ENCODE measurements at places on chromosomes 1 and 21.

- DNase-seq, result no peak
Observed at GRCh38 chr21:45506241-45506817, 35.9 kb downstream of the SLC19A1 start.

DNA sequence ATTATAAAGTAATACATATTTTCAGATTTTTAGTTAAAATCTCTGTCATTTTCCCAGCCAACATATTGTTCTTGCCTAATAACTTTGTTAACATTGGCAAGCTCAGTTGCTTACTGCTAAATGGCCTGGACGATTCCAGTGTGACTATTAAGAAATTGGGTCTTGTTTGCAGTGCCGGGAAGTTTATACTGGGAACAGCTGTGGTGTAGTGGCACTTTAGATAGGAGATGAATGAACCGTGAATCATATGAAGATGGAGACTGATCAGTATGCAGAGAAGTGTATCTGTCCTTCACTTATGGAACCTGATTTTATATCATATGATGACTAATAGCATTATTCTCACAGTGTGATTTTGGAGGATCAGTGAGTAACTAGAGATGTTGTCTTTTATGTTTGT lies 3.3 kb downstream of the CHRM3 start:
- DNase-seq, result no peak

GRCh38 chr1:109977657-109978378 lies 6.7 kb upstream of the AHCYL1 start:
- no peak for DNase-seq

- no peak for DNase-seq
Observed at GRCh38 chr1:204041803-204042505, 31.0 kb upstream of the SOX13 start.

GRCh38 chr1:167083066-167083665 lies 7.0 kb downstream of the GPA33 start:
- DNase-seq, result no peak

DNA sequence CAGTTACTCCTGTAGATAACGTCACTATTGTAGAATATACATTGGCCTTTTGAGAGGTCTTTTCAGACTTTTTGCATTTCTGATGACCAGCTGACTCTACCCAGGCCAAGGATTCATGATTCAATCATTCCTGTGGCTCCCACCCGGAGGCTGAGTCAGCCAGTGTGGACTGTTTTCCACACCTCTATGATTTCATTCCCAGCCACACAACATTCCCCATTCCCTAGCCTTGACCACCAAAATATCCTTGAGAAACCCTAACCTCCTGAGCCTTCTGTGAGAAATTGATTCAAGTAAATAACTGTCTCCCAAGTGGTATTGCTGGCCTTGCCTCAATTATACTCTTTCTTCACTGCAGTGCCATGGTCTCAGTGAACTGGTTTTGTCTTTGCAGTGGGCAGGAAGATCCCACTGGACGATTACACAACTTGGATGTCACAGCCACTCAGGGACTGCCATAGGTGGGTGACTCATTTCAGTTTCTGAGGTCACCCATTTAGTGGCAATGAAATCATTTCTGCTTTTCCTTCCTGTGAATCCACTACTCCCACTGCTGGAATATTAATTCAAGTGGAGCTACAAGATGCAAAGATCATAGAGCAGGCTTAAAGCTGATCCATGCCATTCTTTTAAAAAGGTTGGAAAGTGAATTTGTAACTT lies 518.6 kb upstream of the ZP4 start:
- no peak for DNase-seq

GRCh38 chr1:147892216-147892615 lies 10.4 kb upstream of the GJA8 start:
- DNase-seq, result no peak

DNA sequence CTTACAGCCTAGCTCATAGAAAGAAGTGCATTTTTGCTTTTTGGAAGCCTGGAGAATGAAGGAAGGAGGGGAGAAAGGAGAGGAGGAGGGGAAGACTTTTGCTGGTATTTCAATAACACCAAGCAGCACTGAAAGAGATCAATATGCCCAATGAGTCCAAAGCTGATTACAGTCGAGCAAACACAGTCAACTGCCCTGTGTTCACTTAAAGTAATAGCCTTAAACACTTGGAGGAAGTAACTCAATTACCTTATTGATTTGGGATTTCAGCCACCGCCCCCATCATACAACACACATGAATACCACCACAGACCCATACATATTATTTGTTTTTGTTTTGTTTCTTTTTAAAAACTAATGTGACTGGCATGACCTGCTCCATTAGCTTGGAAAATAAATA lies 23.3 kb upstream of the RXRG start:
- DNase-seq, result no peak

DNA sequence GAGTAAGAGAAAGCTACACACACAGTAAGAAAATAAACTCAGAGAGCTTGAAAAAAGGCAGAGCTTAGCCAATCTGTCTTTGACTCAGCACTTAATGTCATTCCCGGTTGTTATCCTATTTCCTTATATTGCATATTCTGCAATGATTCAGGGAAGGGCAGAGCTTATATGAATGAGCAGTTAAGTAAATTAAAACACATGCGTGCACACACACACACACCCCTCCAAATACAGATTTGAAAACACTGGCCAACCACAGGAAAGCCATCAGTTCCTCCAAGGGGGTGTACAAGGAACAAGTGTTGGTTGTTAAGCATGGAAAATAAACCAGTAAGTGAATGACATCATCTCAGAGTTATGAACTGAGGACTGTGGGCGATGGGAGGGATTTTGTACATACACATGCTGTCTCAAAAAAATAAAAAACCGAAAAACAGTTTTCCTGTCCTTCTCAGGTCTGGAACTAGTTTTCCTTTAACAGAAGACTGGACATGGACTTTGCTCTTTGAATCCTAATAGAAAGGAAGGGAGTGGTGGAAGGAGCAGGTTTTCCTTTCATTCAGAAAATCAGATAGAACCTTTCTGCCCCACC lies 1.0 kb downstream of the IQGAP3 start:
- no peak for DNase-seq

- no peak for DNase-seq
Observed at GRCh38 chr1:37078866-37079265, 44.6 kb upstream of the GRIK3 start.

DNA sequence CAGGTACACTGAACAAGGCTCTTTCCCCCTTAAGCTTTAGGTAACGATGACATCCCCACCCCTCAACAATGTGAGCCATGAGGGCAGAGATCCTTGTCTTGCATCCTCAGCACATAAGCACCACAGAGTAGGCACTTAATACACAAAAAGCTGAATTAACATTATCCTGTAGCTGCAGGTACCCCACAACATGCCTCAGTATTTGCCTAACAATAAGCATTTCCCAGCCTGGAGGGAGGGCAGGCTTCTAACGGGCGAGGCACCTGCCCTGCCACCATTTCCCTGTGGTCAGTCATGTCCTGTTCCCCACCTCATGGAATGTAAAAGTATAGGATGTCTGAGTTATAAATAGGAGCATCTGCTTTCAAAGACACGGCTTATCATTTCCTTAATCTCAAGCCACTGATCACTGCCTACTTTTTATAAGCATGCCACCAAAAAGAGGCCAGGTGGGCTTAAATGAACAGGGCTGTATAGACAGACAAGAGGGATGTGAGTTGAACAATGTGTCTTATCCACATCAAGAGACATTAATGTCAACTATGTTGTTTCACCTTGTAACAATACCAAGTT lies 3.4 kb downstream of the CAPZB start:
- no peak for DNase-seq

DNA sequence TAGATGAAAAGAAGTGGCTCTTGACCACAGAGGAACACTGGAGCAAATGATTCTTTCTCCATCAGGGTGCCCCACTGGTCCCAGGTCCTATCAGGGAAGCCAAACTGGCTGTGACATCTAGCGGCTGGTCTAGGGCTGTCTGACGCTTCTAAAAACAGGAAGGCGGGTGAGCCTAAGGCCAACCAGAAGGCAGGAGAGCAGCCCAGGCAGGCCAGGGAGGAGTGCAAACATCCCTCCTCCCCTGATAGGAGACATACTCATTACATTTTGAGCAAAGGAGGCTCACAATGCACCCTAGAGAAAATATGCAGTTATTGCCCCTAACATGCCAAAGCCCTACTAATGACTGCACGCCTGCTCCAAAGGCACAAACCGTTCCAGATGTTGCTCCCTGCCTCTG lies 10.4 kb upstream of the FOXE3 start:
- no peak for DNase-seq

DNA sequence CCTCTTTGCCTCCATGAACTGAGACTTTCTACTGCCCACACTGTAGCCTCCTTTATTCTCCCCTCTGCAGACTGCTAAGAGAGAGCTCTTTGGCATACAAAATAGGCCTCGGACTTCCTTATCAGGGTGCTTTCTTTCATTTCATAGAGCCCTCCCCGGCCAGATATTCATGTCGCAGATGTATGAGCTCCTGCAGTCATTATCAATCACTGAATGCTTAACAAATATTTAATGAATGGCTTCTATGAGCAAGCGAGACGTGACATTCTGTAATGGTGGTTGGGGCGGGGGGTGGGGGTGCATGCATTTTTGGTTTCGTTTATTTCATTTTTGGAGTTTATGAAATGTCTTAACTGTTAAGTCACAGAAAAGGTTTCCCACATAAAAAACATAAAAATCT lies 344.8 kb upstream of the KAZN start:
- DNase-seq, result no peak

GRCh38 chr1:2174348-2175054 lies 20.1 kb downstream of the FAAP20 start:
- no peak for DNase-seq

GRCh38 chr1:112904071-112904830 lies 51.7 kb downstream of the SLC16A1 start:
- no peak for DNase-seq

- DNase-seq, result no peak
Observed at GRCh38 chr1:22120469-22120790, 22.5 kb downstream of the WNT4 start.

- no peak for DNase-seq
Observed at GRCh38 chr1:57845041-57845440, 421.2 kb upstream of the DAB1 start.

DNA sequence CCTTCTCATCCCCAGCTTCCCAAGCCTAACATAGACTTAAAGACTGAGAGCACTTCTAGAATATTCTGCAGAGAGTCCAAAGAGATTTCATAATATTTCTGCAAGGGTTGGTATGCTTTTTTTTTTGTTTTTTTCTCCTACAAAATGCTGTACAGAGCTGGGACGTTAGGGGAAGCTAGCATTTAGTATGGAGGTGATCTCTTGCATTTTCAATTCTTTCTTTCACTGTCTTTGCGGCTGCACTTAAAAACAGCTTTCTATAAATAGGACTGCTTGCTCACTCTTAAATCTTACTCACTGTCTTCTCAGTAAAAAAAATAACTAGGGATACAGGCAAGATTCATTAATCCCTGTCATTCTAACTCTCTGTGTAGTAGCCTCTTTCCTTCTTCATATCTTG lies 7.4 kb downstream of the DSCAM start:
- no peak for DNase-seq

DNA sequence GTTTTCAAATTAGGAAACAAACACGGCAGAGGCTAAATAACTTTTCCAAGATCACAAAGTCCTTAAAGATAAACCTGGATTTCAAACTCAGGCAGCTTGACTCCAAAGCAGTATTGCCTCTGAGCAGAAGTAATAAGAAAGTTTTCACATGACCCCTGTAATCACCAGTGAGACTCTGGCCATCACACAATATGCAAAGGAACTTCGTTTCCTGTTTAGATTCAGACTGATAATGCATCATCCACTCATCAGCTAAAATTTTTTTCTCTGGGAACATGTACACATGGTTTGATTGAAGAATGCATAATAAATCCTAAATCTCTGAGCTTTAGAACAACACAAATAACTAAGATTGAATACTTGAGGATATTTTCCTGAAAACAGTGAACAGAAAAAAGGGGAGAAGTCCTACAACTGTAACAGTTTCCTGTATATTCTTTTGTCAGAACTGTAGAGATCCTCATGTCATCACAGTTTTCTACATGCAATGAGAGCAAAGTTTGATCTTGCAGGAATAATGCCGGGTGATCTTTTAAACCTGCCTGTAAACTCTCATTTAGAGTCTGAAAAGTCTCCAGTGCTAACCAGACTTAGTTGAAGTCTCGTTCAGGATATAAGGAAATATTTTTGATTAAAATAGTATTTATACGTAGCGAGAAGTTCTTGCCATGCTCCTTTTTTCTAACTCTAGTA lies 225.3 kb downstream of the SPATA17 start:
- no peak for DNase-seq

GRCh38 chr1:85311818-85312217 lies 35.4 kb upstream of the BCL10 start:
- no peak for DNase-seq

DNA sequence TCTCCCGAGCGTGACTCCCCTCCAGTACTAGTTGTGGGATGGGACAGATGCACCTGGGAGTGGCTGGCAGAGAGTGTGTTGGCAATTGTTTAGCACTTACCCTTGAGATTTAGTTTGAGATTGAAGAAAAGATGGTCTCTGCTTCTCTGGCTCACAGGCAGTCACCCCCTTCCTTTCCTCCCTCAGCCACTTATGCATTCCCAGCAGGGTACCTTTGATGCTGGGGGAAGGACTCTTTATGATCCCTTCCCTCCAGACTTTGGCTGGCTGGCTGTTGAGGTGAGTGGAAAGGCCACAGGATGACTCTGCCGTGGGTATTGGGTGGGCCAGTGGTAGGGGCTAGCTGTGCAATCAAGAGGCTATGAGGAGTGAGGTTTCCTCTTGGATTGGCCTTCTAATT lies 236.8 kb downstream of the CAMTA1 start:
- DNase-seq, result no peak

DNA sequence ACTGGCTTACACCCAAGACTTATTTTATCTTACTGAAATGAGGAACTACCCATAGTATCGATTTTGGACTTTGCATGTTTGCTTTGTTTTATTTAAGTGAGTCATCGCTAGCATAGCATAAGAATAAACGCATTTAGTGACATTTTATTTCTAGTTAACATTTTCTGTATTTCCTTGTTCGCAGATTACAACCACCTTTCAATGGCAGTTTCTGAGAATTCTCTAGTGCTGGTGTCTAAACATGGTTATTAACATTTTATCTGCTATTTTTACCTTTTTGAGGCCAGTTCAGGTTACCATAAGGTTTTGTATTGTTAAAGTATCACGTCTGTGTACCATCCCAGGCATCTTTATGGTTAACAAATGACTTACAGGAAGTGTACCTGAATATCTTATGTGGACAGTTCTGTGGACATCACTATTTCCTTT lies 24.5 kb downstream of the EEIG2 start:
- DNase-seq, result no peak

Data from naive B cell (primary cell).